ENCODE measurements at places on chromosomes 7 and 10. TPM values are rescaled to one million over a fixed set of nuclear protein-coding genes. Genes with fewer than 3 reads are reported as not detected.

DNA sequence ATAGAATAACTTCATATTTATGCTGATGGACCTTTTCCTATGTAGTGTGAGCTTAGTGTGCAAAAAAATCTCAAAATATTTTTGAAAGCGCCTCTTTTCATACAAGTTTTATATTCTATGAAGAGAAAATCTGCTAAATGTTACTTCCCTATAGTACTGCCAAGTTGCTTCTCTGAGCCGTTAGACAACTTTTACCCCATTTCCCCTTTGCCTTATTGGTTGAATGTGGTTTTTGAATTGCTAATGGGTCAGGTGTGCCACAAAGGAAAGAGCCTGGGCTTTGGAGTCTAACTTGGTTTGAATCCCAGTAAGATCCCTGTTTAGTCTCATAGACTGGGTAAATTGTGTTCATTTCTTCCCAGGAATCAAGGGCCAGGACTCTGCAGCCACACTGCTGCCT is 261.5 kb downstream of the SNX10 start:
- H3K4me3 ChIP-seq = no peak overlapping the region
- no peaks in the 10 kb centered on the region for H3K36me3 ChIP-seq
- H3K27me3 ChIP-seq = peaks cover 2% of the 10 kb centered on the region
- DNase-seq = no peak
- no peak overlapping the region for H3K27ac ChIP-seq

ZNF727 gene
- total RNA-seq = not detected

DNAH11 gene
- total RNA-seq = 0.15 TPM

- H3K27ac ChIP-seq = no peak overlapping the region
- H3K4me3 ChIP-seq = no peak overlapping the region
- H3K4me1 ChIP-seq = 0 out of 2 replicates have a peak, but pooled peaks cover 3% of the 10 kb centered on the region
- DNase-seq = no peak
- H3K36me3 ChIP-seq = no peaks in the 10 kb centered on the region
- H3K27me3 ChIP-seq = no peaks in the 10 kb centered on the region
These were observed 18.1 kb downstream of the ADRB1 start for GRCh38 chr10:114061789-114062188.

MEOX2 gene
- total RNA-seq = not detected

- DNase-seq = no peak
- no peaks in the 10 kb centered on the region for H3K36me3 ChIP-seq
- H3K4me1 ChIP-seq = peaks cover 39% of the 10 kb centered on the region
- H3K27me3 ChIP-seq = no peaks in the 10 kb centered on the region
- 0 out of 2 replicates have a peak overlapping the region, but pooled peaks have one; percentile 40 for H3K27ac ChIP-seq
These were observed 88.5 kb upstream of the ATP6V0A4 start for GRCh38 chr7:138886501-138886917.

DNA sequence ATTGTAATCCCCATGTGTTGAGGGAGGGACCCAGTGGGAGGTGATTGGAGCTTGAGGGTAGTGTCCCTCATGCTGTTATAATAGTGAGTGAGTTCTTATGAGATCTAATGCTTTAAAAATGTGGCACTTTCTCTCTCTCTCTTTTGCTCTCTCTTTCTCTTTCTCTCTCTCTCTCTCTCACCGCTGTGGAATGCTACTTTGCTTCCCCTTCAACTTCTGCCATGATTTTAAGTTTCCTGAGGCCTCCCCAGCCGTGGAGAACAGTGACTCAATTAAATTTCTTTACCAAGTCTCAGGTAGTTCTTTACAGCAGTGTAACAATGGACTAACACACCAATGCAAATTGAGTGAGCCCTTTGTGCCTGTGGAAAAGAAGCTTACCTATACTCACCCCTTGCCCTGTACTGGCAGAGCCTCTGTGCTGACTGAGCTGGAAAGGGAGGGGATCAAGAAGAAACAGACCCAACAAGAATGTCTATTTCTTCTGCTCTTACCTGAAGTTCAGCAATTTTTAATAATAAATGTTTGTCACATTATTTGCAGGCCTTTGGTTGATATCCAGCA is 642.5 kb upstream of the KCND2 start:
- no peak for DNase-seq
- no peaks in the 10 kb centered on the region for H3K27me3 ChIP-seq
- H3K36me3 ChIP-seq = no peaks in the 10 kb centered on the region
- no peak overlapping the region for H3K27ac ChIP-seq

CYP2C19 gene
- 0.15 TPM for total RNA-seq

DNA sequence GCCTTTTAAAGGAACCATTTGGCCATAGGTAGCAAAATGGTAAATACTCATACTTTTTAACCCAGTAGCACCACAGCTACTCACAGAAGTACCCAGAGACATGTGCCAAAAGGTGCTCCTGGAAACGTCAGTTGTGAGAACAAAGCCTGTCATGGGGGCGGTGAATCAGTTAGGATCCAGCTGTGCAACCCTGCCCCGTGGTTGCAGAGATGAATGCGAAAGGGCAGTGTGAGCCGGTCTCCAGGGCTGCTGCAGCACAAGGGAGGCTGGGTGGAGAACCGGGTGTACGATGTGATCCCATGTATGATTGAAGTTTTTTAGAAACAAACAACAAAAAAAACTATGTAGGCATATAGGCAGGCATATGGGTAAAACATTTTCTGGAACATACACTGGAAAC is 1.3 kb upstream of the LRRC18 start:
- no peaks in the 10 kb centered on the region for H3K27me3 ChIP-seq
- no peaks in the 10 kb centered on the region for H3K4me1 ChIP-seq
- no peak overlapping the region for H3K27ac ChIP-seq

- no peaks in the 10 kb centered on the region for H3K4me1 ChIP-seq
- H3K36me3 ChIP-seq = no peaks in the 10 kb centered on the region
- DNase-seq = no peak
- H3K27me3 ChIP-seq = no peaks in the 10 kb centered on the region
These were observed 355.3 kb upstream of the AUTS2 start for GRCh38 chr7:69243016-69243415.

DNA sequence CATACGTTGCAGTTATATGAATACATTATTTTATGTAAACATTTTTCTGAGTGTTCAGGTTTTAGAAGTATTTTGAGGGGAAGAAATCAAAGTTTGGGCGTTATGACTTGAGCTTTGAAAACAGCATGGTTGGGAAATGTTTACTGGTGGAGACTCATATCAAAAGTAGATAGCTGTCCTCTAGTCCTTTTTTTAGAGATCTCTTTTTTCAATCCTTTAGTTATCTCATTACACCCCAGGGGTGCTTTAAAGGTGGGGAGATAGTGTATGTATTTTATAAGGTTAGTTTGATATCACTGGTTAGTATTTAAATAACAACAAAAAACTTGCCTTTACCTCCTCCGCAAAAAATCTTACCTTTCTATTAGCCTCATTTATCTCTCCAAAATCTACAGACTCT is 2.3 kb downstream of the DMTF1 start:
- peaks cover 24% of the 10 kb centered on the region for H3K36me3 ChIP-seq

DNA sequence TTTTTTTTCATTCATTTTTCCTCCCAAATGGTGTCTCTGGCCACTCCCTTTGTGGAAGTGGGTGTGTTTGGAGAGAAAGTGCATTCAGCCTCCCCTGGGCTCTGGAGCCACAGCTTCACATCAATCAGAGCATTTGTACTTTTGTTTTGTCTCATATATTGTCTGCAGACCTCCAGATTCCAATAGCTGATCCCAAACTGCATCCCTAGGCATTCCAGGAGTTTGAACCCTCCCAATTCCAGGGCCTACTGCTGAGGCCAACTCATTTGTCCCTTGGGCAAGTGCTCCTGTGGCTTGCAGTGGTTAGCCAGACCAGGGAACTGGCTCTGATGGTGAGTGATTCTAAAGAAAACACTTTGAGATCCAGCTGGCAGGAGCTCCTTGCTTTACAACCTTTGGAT is 163.3 kb downstream of the IPMK start:
- H3K4me3 ChIP-seq = no peak overlapping the region
- no peaks in the 10 kb centered on the region for H3K36me3 ChIP-seq
- H3K27me3 ChIP-seq = no peaks in the 10 kb centered on the region
- DNase-seq = no peak
- H3K4me1 ChIP-seq = no peaks in the 10 kb centered on the region

GRCh38 chr10:110184398-110184797 is 23.0 kb upstream of the MXI1 start:
- no peak for DNase-seq
- no peak overlapping the region for H3K4me3 ChIP-seq
- no peak overlapping the region for H3K27ac ChIP-seq

GRCh38 chr10:113340282-113340681 is 212.6 kb upstream of the HABP2 start:
- no peaks in the 10 kb centered on the region for H3K4me1 ChIP-seq
- no peak for DNase-seq
- peaks cover 14% of the 10 kb centered on the region for H3K27me3 ChIP-seq
- H3K27ac ChIP-seq = no peak overlapping the region
- no peak overlapping the region for H3K4me3 ChIP-seq
- H3K36me3 ChIP-seq = no peaks in the 10 kb centered on the region

- no peak for DNase-seq
- 0 out of 2 replicates have a peak, but pooled peaks cover 5% of the 10 kb centered on the region for H3K4me1 ChIP-seq
- H3K4me3 ChIP-seq = no peak overlapping the region
- no peaks in the 10 kb centered on the region for H3K27me3 ChIP-seq
- H3K36me3 ChIP-seq = peaks cover 3% of the 10 kb centered on the region
These were observed 110.7 kb downstream of the RNF32 start for GRCh38 chr7:156751319-156751718.

- H3K4me1 ChIP-seq = no peaks in the 10 kb centered on the region
- DNase-seq = no peak
- no peaks in the 10 kb centered on the region for H3K27me3 ChIP-seq
- H3K27ac ChIP-seq = no peak overlapping the region
These were observed 53.5 kb upstream of the APBB1IP start for GRCh38 chr10:26384600-26384999.

- no peak for DNase-seq
- H3K36me3 ChIP-seq = no peaks in the 10 kb centered on the region
- no peak overlapping the region for H3K4me3 ChIP-seq
- H3K4me1 ChIP-seq = no peaks in the 10 kb centered on the region
These were observed 384.7 kb upstream of the FZD8 start for GRCh38 chr10:36026656-36027390.

FOXI2 gene
- not detected for total RNA-seq

GRCh38 chr7:143900230-143900766 is 1.7 kb downstream of the TCAF1 start:
- no peaks in the 10 kb centered on the region for H3K36me3 ChIP-seq
- no peaks in the 10 kb centered on the region for H3K27me3 ChIP-seq
- H3K27ac ChIP-seq = peak overlapping the region; percentile 95
- H3K4me1 ChIP-seq = peaks cover 23% of the 10 kb centered on the region
- H3K4me3 ChIP-seq = peak overlapping the region; percentile 95

DNA sequence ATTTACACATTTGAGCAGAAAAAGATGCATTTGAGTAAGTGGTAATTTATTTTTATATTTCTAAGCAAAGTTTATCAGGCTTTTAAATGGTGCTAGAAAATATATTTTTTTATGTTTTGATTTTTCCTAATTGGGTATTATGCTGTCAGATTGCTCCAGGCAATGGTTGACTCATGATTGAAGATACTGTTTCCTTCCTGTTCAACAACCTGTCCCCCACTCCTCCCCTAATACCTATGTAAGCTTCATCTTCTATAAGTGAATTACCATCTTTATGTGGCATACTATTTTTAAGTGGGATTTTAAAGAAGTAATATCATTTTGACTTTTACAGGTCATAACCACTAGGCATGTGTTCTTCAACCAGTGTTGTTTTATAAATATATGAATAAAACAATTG is 21.4 kb downstream of the TSPAN13 start:
- no peaks in the 10 kb centered on the region for H3K36me3 ChIP-seq
- no peaks in the 10 kb centered on the region for H3K27me3 ChIP-seq
- no peak overlapping the region for H3K4me3 ChIP-seq
- no peak for DNase-seq
- H3K4me1 ChIP-seq = peaks cover 23% of the 10 kb centered on the region
- no peak overlapping the region for H3K27ac ChIP-seq

ABLIM1 gene
- 274 TPM for total RNA-seq

DNA sequence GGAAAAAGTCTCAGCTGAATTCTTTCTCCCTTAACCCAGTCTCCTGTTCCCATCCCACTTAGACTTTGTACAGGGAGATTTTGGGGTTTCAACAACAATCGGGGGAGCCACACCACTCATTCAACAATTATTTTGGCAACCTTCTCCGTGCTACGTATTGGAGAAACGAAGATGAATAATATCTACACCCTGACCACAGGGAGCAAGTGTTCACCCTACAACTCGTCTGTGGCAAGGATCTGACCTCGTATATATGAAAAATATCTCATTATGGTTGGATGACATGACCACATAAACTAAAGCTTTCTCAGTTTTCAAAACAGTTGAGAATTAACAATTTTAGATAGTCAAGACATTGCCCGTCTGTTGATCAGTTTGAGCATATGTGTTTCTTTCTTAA is 302.1 kb downstream of the CACNA2D1 start:
- no peak overlapping the region for H3K4me3 ChIP-seq
- no peaks in the 10 kb centered on the region for H3K27me3 ChIP-seq
- H3K36me3 ChIP-seq = no peaks in the 10 kb centered on the region
- DNase-seq = no peak
- no peak overlapping the region for H3K27ac ChIP-seq

TRIM74 gene
- total RNA-seq = 0.46 TPM

GRCh38 chr10:49690698-49691356 is 11.4 kb downstream of the C10orf53 start:
- DNase-seq = no peak
- no peak overlapping the region for H3K27ac ChIP-seq
- H3K27me3 ChIP-seq = peaks cover 20% of the 10 kb centered on the region
- no peaks in the 10 kb centered on the region for H3K4me1 ChIP-seq

CYTH3 gene
- total RNA-seq = 35.5 TPM

ELN gene
- total RNA-seq = 0.26 TPM

GRCh38 chr7:129657363-129657762 is 45.8 kb downstream of the NRF1 start:
- no peak overlapping the region for H3K27ac ChIP-seq
- DNase-seq = no peak
- H3K27me3 ChIP-seq = no peaks in the 10 kb centered on the region
- no peaks in the 10 kb centered on the region for H3K36me3 ChIP-seq
- no peaks in the 10 kb centered on the region for H3K4me1 ChIP-seq

All from Panc1 (cell line).